Spinal cord (tissue), 10 donors: ENCODE measurements at places on chromosomes 5 and 9. TPM values are rescaled to one million over a fixed set of nuclear protein-coding genes. Genes with fewer than 3 reads are reported as not detected.

DNA sequence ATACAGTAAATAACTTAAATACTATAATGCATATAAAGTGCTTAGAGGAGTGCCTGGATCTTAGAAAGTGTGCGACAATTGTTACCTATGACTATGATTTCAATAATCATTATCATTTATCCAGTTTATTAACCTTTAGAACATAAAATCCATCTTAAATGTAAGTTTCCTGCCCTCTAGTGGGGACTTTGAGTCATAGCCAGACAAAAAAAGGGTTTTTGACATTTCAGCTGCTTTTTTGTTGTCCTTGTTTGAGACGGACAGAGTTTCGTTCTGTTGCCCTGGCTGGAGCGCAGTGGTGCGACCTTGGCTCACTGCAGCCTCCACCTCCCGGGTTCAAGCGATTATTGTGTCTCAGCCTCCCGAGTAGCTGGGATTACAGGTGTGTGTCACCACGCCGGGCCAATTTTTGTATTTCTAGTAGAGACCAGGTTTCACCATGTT is 9.7 kb upstream of the C9orf152 start:
- no peaks in the 10 kb centered on the region for H3K36me3 ChIP-seq
- H3K27ac ChIP-seq, result no peak overlapping the region
- no peaks in the 10 kb centered on the region for H3K27me3 ChIP-seq
- H3K4me1 ChIP-seq, result peaks cover 2% of the 10 kb centered on the region
- peak; percentile 77 for DNase-seq

DNA sequence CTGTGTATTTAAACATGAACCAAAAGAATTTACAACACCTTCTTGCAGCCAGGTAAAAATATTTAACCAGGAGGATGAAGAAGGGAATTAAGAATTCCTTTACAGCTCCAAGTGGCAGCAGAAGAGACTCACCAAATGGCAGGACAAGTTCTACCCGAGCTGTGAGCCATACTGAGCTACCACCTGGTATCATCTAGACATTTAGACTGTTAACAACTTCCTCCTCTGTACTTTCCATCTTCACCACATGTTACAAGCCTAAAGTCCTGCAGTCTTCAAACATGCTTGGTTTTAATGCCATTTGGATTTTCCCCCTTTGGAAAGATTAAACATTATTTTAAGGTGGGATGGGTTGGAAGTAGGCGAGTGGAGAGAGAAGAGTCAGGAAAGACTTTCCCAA is 190.2 kb downstream of the TRPM6 start:
- H3K27ac ChIP-seq, result no peak overlapping the region
- H3K27me3 ChIP-seq, result no peaks in the 10 kb centered on the region
- no peak for DNase-seq
- no peaks in the 10 kb centered on the region for H3K4me1 ChIP-seq

DNA sequence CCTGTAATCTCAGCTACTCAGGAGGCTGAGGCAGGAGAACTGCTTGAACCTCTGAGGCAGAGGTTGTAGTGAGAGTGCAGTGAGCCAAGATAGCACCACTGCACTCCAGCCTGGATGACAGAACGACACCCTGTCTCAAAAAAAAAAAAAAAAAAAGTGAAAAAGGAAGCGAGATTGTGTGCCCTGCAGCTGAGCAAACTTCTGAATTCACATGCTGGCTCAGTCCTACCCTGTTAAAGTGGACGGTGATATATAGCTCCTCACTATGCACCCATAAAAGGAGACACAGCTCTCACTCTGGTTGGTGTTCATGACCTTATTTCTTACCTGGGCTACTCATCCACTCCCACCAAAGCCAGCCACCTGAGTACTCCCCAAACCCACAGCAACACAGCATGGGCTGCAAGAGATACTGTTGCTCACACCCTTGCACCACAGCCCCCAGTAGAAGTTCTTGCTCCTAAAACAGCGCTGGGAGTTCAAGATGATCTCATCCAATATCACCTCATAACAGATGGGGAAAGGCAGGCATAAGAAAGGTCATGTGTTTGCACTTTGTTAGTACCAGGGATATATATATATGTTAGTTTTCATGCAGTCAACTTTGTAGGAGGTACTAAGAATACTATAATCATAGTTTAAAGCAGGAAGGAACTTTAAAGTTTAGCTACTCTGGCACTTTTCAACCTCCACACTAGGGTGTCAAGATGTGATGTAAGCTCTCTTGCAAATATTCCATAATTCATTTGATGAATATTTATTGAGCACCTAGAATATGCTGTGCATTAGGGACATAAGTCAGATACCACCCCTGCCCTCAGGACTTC is 4.0 kb downstream of the TTLL11 start:
- no peaks in the 10 kb centered on the region for H3K27me3 ChIP-seq
- no peak overlapping the region for H3K4me3 ChIP-seq
- DNase-seq, result no peak
- H3K27ac ChIP-seq, result no peak overlapping the region
- H3K4me1 ChIP-seq, result peaks cover 30% of the 10 kb centered on the region

DNA sequence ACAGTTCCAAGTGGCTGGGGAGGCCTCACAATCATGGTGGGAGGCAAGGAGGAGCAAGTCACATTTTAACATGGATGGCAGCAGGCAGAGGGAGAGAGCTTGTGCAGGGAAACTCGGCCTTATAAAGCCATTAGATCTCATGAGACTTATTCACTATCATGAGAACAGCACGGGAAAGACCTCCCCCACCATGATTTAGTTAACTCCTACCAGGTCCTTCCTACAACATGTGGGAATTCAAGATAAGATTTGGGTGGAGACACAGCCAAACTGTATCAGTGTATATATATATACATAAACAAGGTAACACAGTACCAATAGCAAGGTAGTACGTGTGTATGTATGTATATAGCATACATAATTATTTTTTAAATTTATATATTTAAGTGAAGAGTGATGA is 50.9 kb downstream of the NFX1 start:
- no peak overlapping the region for H3K4me3 ChIP-seq
- no peaks in the 10 kb centered on the region for H3K27me3 ChIP-seq
- no peak for DNase-seq
- peaks cover 54% of the 10 kb centered on the region for H3K36me3 ChIP-seq
- no peaks in the 10 kb centered on the region for H3K4me1 ChIP-seq
- H3K27ac ChIP-seq, result no peak overlapping the region

DNA sequence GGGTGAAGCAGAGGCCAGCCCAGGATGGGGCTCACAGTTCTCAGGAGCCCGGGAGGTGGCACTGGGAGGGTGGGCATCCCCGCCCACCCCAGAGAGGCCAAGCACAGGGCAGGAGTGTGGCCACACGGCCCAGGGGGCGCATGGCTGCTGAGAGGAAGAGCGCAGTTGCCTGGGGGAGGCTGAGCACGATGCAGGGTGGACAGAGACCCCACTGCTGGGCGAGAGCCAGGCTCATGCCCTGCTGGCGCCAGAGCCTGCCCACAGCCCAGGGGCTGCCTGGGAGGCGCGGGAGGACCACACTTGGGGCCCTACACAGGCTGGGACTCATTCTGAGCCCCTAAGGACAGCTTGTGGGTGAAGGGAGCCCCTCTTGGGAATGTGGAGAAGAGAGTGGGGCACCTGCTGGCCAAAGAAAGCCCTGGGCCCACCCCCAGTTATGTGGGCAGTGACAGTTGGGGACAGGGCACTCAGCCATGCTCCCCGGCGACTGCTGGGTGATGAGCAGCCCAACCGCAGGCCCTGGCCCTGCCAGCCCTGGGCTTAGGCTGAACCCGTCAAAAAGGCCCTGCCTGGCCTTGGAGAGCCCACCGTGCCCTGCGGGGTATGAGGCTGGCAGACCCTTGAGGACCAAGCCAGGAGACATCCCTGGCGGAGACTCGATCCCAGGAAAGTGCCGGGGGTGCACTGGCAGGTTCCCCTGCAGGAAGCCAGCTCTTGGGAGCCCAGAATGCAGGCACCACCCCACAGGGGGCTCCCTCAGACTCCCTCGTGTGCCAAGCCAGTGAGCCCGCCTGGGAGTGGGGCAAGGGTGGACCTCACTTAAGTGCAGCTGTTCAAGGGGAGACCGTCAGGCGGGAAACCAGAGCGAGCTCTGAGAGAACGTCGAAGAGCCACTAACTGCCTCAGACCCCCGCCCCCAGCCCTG is 21.6 kb upstream of the CAMSAP1 start:
- DNase-seq, result no peak
- no peaks in the 10 kb centered on the region for H3K27me3 ChIP-seq
- H3K4me1 ChIP-seq, result no peaks in the 10 kb centered on the region
- H3K4me3 ChIP-seq, result no peak overlapping the region
- H3K36me3 ChIP-seq, result peaks cover 90% of the 10 kb centered on the region

DNA sequence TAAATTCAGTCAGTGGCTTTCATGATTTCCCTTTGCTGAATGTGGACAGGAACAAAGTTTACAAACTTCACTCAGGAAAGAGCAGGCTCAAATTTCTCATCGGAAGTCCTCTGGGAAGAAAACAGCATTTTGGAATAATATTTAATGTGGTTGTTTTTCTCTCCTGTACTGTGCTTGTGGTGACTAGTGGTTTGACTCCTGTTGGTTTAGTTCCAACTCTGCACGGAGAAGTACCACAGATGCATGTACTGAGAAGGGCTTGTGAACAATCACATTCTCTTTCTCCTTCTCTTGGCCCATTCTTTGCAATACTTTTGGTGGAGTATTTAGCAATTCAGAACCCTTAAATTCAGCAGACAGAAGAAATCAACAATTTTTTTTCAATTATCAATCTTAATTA is 13.3 kb downstream of the MPDZ start:
- H3K27me3 ChIP-seq, result no peaks in the 10 kb centered on the region
- no peak overlapping the region for H3K4me3 ChIP-seq
- H3K27ac ChIP-seq, result no peak overlapping the region

- H3K27ac ChIP-seq, result no peak overlapping the region
- DNase-seq, result no peak
- no peaks in the 10 kb centered on the region for H3K36me3 ChIP-seq
- H3K27me3 ChIP-seq, result no peaks in the 10 kb centered on the region
These were observed 53.3 kb downstream of the IL33 start for GRCh38 chr9:6268826-6269397.

DNA sequence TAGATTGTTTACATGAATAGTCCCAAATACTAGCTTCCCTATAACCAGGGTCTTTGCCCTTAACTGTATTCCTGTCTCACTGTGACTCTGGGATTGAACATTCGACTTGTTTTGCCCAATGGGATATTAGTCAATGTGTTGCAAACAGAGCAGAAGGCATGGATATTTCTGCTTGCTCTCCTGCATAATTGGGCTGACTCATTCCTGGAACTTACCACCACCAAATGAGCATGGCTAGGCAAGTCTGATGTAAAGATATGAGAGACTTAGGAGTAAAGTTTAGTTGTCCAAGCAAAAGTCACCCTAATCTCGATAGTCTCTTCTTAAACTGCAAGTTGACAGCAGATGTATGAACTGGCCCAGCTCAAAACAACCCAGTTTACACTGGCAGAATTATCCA is 273.5 kb upstream of the CCNG1 start:
- H3K4me1 ChIP-seq, result no peaks in the 10 kb centered on the region
- H3K36me3 ChIP-seq, result no peaks in the 10 kb centered on the region
- no peak overlapping the region for H3K27ac ChIP-seq

DNA sequence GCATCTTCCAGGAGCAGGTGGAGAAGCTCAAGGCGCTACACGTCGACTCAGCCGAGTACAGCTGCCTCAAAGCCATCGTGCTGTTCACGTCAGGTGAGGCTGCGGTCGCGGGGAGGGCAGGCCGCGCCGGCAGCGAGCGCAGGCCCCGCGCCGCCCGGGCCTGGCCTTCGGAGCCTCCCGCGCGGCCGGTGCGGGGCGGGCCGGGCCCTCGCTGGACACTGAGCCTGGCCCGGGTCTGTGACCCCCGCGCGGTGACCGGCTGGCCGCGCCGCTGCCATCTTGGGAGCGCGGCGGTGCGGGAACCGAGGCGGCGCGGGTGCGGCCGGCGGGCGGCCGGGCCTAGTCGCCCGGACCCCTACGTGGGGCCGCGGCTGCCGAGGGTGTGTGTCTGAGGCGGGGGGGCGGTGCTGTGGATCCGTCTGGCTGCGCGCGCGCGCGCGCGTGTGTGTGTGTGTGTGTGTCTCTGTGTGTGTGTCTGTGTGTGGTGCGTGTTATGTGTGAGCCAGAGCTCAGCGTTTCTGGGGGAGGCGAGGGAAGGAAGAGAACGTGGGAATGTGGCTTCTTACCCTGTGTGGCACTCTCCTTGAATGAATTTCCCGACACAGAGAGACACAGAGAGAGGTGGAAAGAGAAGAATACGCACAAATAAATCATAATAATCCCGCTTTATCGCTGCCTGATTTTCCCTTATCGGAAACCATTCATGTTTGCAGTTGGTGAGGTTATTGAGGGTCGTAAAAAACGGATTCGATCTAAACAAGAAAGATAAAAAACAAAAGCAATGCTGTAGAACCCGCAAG is 5.5 kb downstream of the NR2F1 start:
- peaks cover 30% of the 10 kb centered on the region for H3K4me1 ChIP-seq
- peak overlapping the region; percentile 98 for H3K27ac ChIP-seq
- peaks cover 20% of the 10 kb centered on the region for H3K36me3 ChIP-seq
- DNase-seq, result peak; percentile 75
- no peaks in the 10 kb centered on the region for H3K27me3 ChIP-seq

DNA sequence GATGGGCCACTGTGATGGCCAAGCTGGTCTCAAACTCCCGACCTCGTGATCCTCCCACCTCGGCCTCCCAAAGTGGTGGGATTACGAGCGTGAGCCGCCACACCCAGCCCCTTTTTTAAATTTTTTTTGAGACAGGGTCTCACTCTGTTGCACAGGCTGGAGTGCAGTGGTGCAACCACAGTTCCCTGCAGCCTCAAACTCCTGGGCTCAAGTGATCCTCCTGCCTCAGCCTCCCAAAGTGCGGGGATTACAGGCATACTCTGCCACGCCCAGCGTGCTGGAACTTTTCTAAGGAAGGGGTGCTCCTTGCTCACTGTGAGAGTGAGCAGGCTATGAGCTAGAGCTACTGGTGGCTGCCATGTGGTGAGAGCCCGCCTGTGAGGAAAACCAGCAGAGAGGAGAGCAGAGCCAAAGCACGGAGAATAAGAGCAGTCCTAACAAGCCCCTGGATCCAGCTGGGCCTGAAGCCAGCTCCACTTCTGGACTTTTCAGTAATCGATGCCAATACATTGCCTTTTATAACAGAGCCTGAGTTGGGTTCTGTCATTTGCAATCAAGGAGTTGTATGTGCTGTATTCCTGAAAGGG is 75.5 kb upstream of the UNC5A start:
- H3K36me3 ChIP-seq, result no peaks in the 10 kb centered on the region
- H3K27me3 ChIP-seq, result peaks cover 5% of the 10 kb centered on the region
- H3K4me1 ChIP-seq, result peaks cover 23% of the 10 kb centered on the region
- DNase-seq, result no peak
- no peak overlapping the region for H3K4me3 ChIP-seq

- H3K27ac ChIP-seq, result no peak overlapping the region
- no peak for DNase-seq
- H3K27me3 ChIP-seq, result no peaks in the 10 kb centered on the region
- H3K4me1 ChIP-seq, result no peaks in the 10 kb centered on the region
- H3K36me3 ChIP-seq, result no peaks in the 10 kb centered on the region
These were observed 248.0 kb downstream of the NSG2 start for GRCh38 chr5:174293481-174293880.

INSL4 gene
- not detected for total RNA-seq

FAM78A gene
- total RNA-seq, result 3.9 TPM
